ENCODE measurements at places on chromosomes 3 and 15.

GRCh38 chr15:101604124-101604874, 47.9 kb downstream of the TM2D3 start:
- no peak overlapping the region for H3K27ac ChIP-seq
- no peak for DNase-seq
- no peak overlapping the region for H3K4me3 ChIP-seq
- H3K27me3 ChIP-seq = no peaks in the 10 kb centered on the region
- no peaks in the 10 kb centered on the region for H3K36me3 ChIP-seq

- no peaks in the 10 kb centered on the region for H3K4me1 ChIP-seq
- no peak for DNase-seq
- no peak overlapping the region for H3K4me3 ChIP-seq
- H3K27ac ChIP-seq = no peak overlapping the region
Observed at GRCh38 chr15:58545307-58546065, 113.7 kb downstream of the LIPC start.

DNA sequence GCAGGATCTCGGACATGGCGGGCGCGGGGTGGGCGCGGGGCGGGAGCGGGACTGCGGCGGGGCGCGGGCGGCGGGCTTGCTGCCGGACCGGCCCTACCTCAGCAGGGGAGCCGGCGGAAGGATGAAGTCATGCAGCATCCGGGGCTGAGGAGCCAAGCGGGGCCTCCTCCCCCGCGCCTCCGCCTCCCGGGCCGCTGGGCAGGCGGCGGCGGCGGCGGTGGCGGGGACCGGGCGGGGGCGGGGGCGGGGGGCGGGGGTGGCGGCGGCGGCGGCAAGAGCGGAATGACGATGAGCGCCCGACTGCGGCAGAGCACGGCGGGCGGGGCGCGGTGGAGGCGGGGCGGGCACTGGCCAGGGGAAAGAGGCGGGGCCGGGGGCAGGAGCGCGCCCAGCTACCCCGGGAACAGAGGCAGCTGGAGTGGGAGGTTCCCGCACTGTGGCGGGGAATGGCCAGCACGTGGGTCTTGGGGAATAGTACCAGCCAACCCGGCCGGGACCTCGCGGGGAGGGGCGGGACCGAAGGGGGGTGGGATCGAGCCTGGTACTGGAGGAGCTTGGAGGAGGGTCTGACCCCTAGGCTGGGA, at the start of gene CAMK2N2:
TSS of gene CAMK2N2 (minus strand) at position 284 of the 584 bp plus-strand sequence. CDS start at position 16, 268 bp downstream.
- 0 out of 2 replicates have a peak, but pooled peaks cover 3% of the 10 kb centered on the region for H3K4me1 ChIP-seq
- peak within 1 kb of the TSS; percentile 88 for H3K4me3 ChIP-seq
- DNase-seq = no peak
- peaks cover 14% of the 10 kb centered on the region for H3K27me3 ChIP-seq

DNA sequence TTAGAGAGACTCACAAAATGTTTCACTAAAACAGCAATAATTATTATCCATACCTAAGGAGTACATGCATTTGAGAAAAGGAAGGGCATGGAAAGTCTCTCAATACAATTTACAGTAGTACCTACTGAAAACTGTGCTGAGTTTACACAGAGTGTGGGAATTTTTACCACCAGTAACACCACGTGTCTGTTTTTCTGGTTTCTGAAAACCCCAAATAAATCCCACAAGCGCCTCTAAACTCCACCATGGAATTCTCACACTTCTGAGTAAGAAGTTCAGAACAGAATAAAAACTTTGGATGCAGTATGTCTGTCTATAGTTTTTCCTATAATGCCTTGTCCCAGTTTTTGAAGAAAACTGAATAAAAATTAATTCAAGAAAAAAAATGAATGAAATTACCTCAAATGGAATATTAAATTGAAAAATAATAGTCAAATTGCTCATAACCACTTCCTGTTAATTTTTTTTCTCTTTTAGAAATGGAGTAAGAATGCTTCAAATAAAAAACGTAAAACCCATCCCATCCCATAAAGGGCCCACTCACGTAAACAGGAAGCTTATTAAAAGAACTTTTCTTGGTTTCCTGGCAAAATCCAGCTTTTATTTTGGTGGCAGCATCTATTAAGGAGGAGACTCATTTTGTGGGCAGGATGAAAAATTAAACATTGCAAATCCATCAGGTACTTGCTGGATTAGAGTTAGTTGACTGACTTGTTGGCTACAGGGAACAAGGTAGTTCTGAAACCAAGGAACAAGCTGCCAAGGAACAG, 378.1 kb downstream of the TIGIT start:
- H3K27me3 ChIP-seq = no peaks in the 10 kb centered on the region
- H3K4me3 ChIP-seq = no peak overlapping the region
- peaks cover 4% of the 10 kb centered on the region for H3K4me1 ChIP-seq

- H3K27ac ChIP-seq = no peak overlapping the region
- no peak overlapping the region for H3K4me3 ChIP-seq
- no peaks in the 10 kb centered on the region for H3K4me1 ChIP-seq
Observed at GRCh38 chr15:60275624-60276023, 122.2 kb downstream of the ANXA2 start.

DNA sequence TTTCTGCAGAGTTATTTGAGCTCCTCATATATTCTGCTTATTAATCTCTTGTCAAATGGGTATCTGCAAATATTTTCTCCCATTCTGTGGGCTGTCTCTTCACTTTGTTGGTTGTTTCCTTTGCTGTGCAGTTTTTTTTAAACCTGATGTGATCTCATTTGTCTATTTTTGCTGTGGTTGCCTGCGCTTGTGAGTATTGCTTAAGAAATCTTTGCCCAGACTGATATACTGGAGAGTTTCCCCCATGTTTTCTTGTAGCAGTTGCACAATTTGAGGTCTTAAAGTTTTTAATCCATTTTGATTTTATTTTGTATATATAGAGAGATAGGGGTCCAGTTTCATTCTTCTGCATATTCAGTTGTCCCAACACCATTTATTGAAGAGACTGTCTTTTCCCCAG, 102.3 kb downstream of the POLQ start:
- DNase-seq = no peak
- no peak overlapping the region for H3K4me3 ChIP-seq
- no peaks in the 10 kb centered on the region for H3K27me3 ChIP-seq

GRCh38 chr15:40307421-40308211, at the start of gene PLCB2:
PLCB2 (minus strand) TSS chr15:40307935; CDS start chr15:40307672, 263 bp downstream.
- H3K4me1 ChIP-seq = peaks cover 18% of the 10 kb centered on the region
- H3K27ac ChIP-seq = no peak within 1 kb of the TSS
- no peaks in the 10 kb centered on the region for H3K27me3 ChIP-seq

DNA sequence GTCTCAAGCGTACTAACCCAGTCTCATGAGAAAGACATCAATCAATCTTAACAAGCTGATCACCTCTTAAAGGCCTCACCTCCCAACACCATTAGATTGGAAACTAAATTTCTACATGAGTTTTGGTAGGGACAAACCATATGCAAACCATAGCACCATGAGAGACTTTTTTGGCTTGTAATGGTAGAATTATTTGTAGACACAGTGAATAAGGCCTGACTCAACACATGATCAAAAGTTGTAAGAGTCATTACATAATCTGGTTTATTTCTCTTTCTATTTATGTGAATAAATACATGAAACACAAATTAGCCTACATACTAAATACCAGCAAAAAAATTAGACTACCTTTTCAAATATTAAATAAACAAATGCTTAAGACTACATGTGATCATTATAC, 183.3 kb upstream of the EPHA6 start:
- H3K27me3 ChIP-seq = no peaks in the 10 kb centered on the region
- DNase-seq = no peak
- H3K36me3 ChIP-seq = no peaks in the 10 kb centered on the region

- no peaks in the 10 kb centered on the region for H3K36me3 ChIP-seq
- no peak overlapping the region for H3K27ac ChIP-seq
- H3K4me3 ChIP-seq = no peak overlapping the region
- H3K4me1 ChIP-seq = no peaks in the 10 kb centered on the region
- no peaks in the 10 kb centered on the region for H3K27me3 ChIP-seq
Observed at GRCh38 chr3:141346418-141346817, 21.9 kb upstream of the ZBTB38 start.

GRCh38 chr3:171108066-171108465, 81.5 kb upstream of the SLC2A2 start:
- no peaks in the 10 kb centered on the region for H3K4me1 ChIP-seq
- no peaks in the 10 kb centered on the region for H3K36me3 ChIP-seq
- H3K27ac ChIP-seq = no peak overlapping the region
- no peak overlapping the region for H3K4me3 ChIP-seq

GRCh38 chr15:90181776-90182175, 19.4 kb upstream of the SEMA4B start:
- DNase-seq = no peak
- no peak overlapping the region for H3K27ac ChIP-seq
- no peak overlapping the region for H3K4me3 ChIP-seq
- H3K36me3 ChIP-seq = no peaks in the 10 kb centered on the region
- no peaks in the 10 kb centered on the region for H3K27me3 ChIP-seq
- H3K4me1 ChIP-seq = 0 out of 2 replicates have a peak, but pooled peaks cover 1% of the 10 kb centered on the region

DNA sequence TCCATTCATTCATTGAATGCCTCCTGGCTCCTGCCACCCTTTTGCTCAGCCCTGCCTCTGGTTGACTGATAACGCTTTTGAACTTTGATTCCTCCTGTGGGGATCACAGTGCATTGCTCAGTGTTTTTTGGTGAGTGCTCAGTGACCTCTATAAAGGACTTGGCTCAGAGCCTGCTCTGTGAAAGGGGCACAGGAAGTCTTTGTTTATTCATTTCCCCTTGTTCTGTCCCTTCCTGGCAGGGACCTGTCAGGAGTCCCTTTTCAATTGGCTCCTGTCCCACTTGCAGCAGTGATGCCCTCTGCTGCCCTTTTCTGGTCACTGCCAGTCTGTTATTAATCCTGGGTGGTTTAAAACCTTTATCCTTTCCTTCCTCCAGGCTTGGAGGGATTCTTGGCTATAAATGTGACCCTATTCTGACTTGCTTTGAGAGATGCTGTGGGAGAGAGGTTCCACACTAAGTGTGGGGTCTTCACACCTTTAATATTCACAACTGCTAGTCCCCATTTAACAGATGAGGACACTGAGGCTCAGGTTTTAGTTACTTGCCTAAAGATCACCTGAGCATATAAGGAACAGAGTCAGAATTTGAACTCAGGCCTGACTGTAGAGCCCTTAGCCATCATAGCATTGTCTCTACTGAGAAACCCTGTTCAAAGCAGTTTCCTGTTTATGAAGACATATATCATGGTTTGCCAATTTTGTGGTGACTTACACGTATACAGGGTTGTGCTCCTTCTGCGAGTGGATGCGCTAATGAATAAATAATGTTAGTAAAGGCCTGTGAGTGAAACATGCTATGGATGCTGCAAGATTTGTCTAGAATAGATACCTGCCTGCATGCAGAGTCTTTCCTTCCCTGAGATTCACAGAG, 23.2 kb upstream of the TATDN2 start:
- no peaks in the 10 kb centered on the region for H3K27me3 ChIP-seq
- H3K27ac ChIP-seq = no peak overlapping the region
- H3K4me1 ChIP-seq = peaks cover 2% of the 10 kb centered on the region

DNA sequence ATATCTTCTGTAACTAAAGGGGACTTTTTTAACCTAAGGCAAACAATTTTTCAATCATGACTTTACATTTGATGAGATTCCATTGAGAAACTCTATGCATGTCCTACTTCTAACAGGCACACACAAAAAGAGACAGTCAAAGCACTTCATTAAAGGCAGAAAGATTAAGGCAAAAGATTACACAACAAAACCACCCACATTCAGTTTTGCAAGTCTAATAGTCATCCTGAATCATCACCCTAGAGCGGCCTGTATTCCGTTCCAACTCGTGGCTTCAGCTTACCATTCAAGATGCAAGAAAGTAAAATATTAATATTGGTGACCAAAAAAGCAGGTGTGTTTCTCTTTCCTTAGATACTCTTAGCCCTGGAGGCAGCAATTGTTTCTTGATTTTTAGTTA, 205.9 kb downstream of the P3H2 start:
- H3K27ac ChIP-seq = no peak overlapping the region
- DNase-seq = no peak
- no peaks in the 10 kb centered on the region for H3K36me3 ChIP-seq
- H3K4me1 ChIP-seq = no peaks in the 10 kb centered on the region

GRCh38 chr15:38074029-38074428, 139.6 kb downstream of the TMCO5A start:
- no peak overlapping the region for H3K27ac ChIP-seq
- H3K4me3 ChIP-seq = no peak overlapping the region
- H3K36me3 ChIP-seq = no peaks in the 10 kb centered on the region
- no peak for DNase-seq
- H3K27me3 ChIP-seq = peaks cover 30% of the 10 kb centered on the region

- DNase-seq = no peak
- no peak overlapping the region for H3K27ac ChIP-seq
- no peaks in the 10 kb centered on the region for H3K27me3 ChIP-seq
- no peak overlapping the region for H3K4me3 ChIP-seq
- no peaks in the 10 kb centered on the region for H3K36me3 ChIP-seq
Observed at GRCh38 chr3:4995500-4996053, 16.3 kb downstream of the BHLHE40 start.

GRCh38 chr3:9915254-9916141, 1.4 kb upstream of the IL17RC start:
- H3K36me3 ChIP-seq = no peaks in the 10 kb centered on the region
- DNase-seq = no peak
- H3K4me3 ChIP-seq = peak overlapping the region; percentile 75
- no peaks in the 10 kb centered on the region for H3K27me3 ChIP-seq
- peaks cover 8% of the 10 kb centered on the region for H3K4me1 ChIP-seq

DNA sequence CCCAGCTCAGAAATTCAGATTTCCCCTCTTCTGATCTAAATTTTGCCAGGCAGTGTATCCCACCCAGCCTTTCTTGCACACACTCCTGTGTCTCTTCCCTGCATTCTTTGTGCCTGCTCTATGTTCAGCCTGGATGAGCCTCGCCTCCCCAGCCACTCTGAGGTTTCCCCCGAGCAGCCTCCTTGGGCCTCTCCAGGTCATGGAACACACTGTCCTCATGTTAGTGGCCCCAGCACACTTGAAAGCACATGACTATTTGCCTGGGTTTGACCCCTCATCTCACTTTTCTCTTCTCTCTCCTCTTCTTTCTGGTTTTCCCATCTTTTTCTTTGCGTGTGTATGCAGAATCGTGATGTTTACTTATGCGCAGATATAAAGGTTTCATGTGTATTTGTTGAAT, 3.1 kb downstream of the THSD4 start:
- no peak for DNase-seq
- peaks cover 5% of the 10 kb centered on the region for H3K4me1 ChIP-seq
- H3K27ac ChIP-seq = no peak overlapping the region
- no peaks in the 10 kb centered on the region for H3K36me3 ChIP-seq

GRCh38 chr3:159761848-159762635, 226.6 kb upstream of the IL12A start:
- no peaks in the 10 kb centered on the region for H3K27me3 ChIP-seq
- H3K4me3 ChIP-seq = no peak overlapping the region
- H3K4me1 ChIP-seq = no peaks in the 10 kb centered on the region
- H3K36me3 ChIP-seq = no peaks in the 10 kb centered on the region
- no peak for DNase-seq

- H3K4me1 ChIP-seq = no peaks in the 10 kb centered on the region
- H3K4me3 ChIP-seq = no peak overlapping the region
- H3K36me3 ChIP-seq = no peaks in the 10 kb centered on the region
- no peaks in the 10 kb centered on the region for H3K27me3 ChIP-seq
Observed at GRCh38 chr3:105974381-105974780, 105.6 kb upstream of the CBLB start.

All from iPS DF 6.9 (cell line).